ENCODE measurements at places on chromosomes 12 and 14. TPM values are rescaled to one million over a fixed set of nuclear protein-coding genes. Genes with fewer than 3 reads are reported as not detected.

ARMH4 gene
- 6.6 TPM for total RNA-seq

CCDC198 gene
- total RNA-seq = 2.3 TPM

NTS gene
- total RNA-seq = not detected

RERG gene
- total RNA-seq = not detected

PLD4 gene
- total RNA-seq = not detected

KRT2 gene
- not detected for total RNA-seq

KRT82 gene
- total RNA-seq = not detected

RPGRIP1 gene
- not detected for total RNA-seq

GARIN6 gene
- total RNA-seq = not detected

RFLNA gene
- 0.41 TPM for total RNA-seq

Measured in glomerular endothelial cell (primary cell).